Activated naive CD4-positive, alpha-beta T cell (primary cell): ENCODE measurements at places on chromosomes 2 and 18.

DNA sequence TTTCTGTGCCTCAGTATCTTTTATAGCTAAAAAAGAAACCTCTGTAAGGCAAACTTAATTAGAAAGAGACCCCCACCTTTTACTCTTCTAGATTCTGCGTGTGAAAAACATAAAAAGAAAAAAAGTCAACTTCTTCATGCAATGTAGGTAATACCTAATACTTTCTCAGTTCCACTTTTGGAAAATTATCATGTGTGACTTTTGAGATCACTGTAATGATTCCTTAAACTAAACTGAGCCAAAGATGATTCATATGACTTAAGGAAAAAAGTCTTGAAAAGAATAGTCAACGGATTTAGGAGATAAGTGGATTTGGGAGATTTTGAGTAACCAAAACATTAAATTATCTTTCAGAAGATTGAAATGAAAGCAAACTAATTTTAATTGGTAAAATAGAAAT, 48.9 kb downstream of the PLEKHA3 start:
- no peak for DNase-seq

- DNase-seq = no peak
Observed at GRCh38 chr2:11945139-11946126, 199.0 kb downstream of the LPIN1 start.

DNA sequence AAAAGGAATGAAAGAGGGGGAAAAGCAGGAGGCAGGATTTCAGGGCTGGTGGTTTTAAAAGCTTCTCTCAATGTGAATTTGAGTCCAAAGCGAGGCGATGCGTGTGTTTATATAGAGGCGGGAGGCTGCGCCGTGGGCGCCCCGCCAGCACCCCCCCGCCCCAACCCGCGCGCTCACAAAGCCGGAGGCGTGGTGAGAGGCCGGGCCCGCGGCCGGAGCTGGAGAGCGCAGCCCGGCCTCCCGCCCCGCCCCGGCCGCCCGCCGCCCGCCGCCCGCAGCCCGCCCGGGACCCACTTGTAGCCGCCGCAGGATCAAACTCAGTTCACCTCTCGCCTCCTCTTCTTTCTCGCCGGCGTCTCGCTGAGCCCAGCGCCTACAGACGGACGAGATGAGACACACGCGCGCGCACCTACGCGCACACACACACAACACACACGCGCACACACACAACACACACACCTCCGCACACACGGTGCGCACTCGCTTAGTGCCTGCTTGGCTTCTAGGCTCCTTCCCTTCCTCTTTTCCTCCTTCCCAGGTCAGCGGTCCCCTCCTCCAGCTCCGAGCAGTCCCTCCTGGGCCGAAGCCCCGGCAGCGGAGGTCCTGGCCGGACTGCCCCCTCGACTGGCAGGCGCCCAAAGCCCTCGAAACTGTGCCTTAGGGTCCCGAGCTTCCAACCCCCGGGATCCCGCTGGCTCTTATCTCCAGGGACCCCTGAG, 1.3 kb upstream of the CYP26B1 start:
- DNase-seq = no peak

DNA sequence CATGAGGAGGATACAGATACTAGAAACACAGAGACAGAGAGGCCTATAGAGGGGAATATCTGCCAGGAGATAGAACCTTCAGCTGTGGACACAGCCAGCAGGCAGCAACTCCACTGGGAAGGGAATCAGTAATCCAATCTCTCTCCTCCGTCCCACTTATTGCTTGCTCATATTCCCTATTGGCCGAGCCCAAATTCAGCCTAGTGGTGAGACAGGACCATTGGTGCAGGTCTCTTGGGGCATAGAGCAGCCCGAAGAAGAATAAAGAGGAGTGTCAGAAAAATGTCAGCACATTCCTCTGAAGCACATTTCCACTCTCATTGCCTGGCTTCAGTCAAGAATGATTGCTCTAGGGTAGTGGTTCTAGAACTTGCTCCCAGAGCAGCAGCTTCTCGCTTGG, 1091.5 kb upstream of the GYPC start:
- no peak for DNase-seq

- no peak for DNase-seq
Observed at GRCh38 chr2:232573042-232573441, 22.6 kb downstream of the EIF4E2 start.

DNA sequence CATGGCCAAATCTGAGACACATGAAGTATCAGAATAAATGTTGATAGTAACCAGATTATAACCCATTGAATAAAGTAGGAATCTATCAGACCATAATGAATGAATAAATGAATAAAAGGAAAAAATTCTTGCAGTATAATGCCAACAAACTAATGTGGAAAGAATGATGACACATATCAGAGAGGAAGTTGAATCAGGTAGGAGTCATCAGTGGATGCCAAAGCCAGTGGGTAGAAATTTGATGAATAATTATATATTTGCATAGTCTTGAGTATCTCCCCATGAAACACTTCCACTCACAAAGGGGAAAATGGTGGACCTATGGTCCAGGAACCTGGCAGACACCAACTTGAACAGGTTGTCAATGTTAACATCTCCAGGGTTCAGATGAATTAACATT, 68.6 kb downstream of the GALNT3 start:
- no peak for DNase-seq

GRCh38 chr2:61969376-61969775, 63.9 kb downstream of the COMMD1 start:
- no peak for DNase-seq

GRCh38 chr2:19474128-19474527, 115.7 kb upstream of the OSR1 start:
- no peak for DNase-seq

GRCh38 chr18:3493501-3494244, 43.7 kb downstream of the TGIF1 start:
- DNase-seq = no peak

DNA sequence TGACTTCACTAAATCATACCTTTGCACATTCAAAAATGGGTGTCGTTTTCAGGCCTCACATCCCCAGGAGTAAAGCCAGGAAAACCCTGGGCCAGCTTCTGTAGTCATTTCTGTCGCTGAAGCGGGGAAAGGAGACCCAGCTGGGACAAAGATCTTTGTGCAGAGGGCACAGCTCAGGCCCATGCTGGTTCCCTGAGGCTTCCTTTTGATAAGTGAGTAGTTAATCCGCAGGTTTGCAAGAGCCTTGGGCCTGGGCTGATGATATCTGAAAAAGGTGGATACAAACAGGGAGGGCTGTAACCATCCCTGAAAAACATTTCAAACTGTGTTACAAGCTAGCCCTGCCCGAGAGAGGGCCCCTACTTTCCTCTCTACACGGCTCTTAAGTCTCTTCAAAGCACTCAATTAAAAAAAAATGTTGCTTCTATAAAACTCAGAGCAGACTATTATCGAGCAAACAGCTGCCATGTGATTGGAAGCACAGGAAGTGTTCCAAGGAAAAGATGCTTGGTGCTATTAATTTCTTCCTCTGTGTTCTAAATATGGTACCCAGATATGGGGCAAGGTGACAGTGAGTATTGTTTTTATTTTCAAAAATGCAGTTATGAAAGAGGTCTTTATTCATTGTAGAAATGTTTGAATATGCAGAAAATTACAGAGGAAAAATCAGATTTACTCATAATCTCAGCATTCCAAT, 117.2 kb downstream of the LNPK start:
- DNase-seq = no peak

GRCh38 chr2:10426726-10427617, 21.2 kb downstream of the ODC1 start:
- no peak for DNase-seq

DNA sequence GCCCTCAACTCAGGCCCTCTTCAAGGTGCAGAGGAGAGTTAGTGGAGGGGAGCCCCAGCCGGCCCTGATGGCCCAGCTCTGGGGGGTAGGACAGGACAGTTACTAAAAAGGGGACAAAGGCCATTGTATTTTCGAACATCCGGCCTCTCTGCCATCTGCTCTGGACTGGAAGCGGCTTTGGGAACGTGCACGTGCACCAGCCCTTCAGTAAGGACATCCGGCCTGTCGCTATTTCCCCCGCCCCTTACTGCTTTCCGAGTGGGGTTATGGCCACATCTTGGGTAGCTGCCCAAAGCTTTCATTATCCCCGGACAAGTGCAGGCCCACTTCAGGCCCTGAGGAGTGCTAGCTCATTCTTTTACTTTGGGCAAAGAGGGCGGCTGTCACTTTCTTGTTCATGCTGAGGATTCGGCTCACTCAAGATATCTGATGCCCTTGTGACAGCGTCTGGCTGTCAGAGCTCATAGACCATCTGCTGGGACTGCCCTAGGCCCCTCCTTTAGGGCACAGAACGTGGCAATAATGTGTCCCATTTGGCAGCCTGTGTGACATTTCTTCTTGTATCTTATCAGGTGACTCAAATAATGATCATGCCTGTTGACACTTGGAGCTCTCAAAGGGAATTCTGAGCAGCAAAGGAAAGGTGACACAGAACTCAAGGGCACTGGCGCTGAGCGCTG, 17.5 kb downstream of the SLC4A3 start:
- DNase-seq = no peak

- no peak for DNase-seq
Observed at GRCh38 chr18:3358310-3358709, 91.7 kb upstream of the TGIF1 start.

- DNase-seq = no peak
Observed at GRCh38 chr2:64998658-64999061, 9.5 kb downstream of the SLC1A4 start.

- no peak for DNase-seq
Observed at GRCh38 chr2:151043484-151043883, 218.2 kb downstream of the RBM43 start.

- DNase-seq = no peak
Observed at GRCh38 chr2:73892631-73893329, at the start of gene ACTG2. Gene ACTG2 (plus strand): TSS chr2:73893008. CDS start chr2:73901312, 8,304 bp downstream.

DNA sequence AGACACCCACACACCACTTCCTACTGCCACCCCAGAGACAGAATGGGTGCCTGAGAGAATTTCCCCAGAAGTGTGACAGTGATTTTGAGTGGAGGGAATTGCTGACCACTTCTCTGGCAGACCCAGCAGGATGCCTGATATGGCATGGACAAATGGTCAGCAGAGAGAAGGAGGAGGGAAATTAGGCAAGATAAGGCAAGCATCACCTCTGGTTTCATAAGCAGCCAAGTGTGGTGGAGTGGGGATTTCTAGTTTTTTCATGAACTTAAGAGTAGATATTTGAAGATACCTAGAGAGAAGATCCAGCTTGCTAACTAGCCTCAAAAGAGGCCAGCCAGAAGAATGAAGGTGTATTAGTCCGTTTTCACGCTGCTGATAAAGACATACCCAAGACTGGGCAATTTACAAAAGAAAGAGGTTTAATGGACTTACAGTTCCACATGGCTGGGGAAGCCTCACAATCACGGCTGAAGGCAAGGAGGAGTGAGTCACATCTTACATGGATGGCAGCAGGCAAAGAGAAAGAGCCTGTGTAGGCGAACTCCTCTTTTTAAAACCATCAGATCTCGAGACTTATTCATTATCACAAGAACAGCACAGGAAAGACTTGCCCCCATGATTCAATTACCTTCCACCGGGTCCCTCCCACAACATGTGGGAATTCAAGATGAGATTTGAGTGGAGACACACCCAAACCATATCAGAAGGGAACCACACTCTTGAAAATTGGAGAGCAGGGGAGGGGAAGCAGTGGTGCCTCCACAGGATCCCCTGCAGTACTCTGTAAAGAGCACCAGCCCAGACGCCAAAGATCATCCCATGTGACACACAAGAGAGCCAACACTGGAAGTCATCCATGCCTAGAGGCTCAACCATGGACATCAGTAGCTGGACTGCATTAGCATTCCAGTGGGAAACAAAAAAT, 64.2 kb downstream of the RBM43 start:
- no peak for DNase-seq

GRCh38 chr18:10076502-10077030, 162.8 kb downstream of the VAPA start:
- no peak for DNase-seq

- no peak for DNase-seq
Observed at GRCh38 chr2:28152585-28153280, 239.9 kb upstream of the FOSL2 start.

- DNase-seq = no peak
Observed at GRCh38 chr2:222320436-222321395, 21.9 kb upstream of the PAX3 start.

DNA sequence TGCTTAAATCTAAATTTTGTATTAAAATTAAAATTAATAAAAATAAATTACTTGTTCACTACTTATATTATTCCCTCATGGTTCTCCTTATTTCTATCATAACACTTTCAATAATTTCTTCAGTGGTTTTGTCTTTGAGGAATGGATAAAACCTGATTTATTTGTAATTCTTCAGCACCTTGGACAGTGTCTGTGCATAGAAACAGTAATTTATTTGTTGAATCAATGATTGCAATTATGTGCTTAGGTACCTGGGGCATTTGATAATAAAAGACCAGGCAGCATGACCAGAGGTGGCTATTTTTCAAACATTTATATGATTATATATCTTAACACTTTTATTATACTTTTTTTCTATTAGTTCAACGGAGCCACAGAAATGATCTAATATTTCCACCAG, 1062.7 kb downstream of the DSC3 start:
- no peak for DNase-seq

DNA sequence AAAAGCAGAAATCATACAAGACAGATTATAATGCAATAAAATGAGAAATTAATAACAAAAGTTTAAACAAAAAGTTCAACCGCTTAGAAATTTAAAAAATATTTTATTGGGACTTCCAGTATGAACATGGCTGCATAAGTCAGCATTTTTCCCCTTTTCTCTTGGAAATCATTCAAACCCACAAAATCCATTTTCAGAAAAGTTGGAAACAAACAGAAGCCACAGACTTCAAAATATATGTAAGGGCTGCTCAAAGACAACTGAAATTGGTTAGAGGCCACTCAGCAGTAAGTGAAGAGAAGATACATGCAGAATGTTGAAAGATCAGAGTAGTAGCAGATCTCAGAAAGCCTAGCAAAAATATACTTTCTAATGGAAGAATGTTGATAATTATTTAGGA, 194.0 kb downstream of the DYSF start:
- DNase-seq = no peak
